ENCODE measurements at places on chromosomes 7 and 10. TPM values are rescaled to one million over a fixed set of nuclear protein-coding genes. Genes with fewer than 3 reads are reported as not detected.

GRCh38 chr7:55192723-55193122 lies 172.4 kb upstream of the LANCL2 start:
- no peaks in the 10 kb centered on the region for H3K4me1 ChIP-seq
- H3K27me3 ChIP-seq, result peaks cover 3% of the 10 kb centered on the region
- no peaks in the 10 kb centered on the region for H3K36me3 ChIP-seq
- H3K4me3 ChIP-seq, result no peak overlapping the region

The ZC3HAV1L gene
- 1.6 TPM for total RNA-seq

GRCh38 chr10:93471110-93471651 lies 11.0 kb downstream of the MYOF start:
- H3K4me3 ChIP-seq, result no peak overlapping the region
- H3K27ac ChIP-seq, result no peak overlapping the region
- H3K36me3 ChIP-seq, result no peaks in the 10 kb centered on the region
- no peaks in the 10 kb centered on the region for H3K4me1 ChIP-seq
- H3K27me3 ChIP-seq, result no peaks in the 10 kb centered on the region

GRCh38 chr7:16001477-16001876 lies 315.0 kb upstream of the MEOX2 start:
- no peaks in the 10 kb centered on the region for H3K27me3 ChIP-seq
- H3K4me3 ChIP-seq, result no peak overlapping the region

GRCh38 chr7:156473476-156474240 lies 166.9 kb upstream of the RNF32 start:
- H3K4me3 ChIP-seq, result no peak overlapping the region
- peaks cover 11% of the 10 kb centered on the region for H3K27me3 ChIP-seq
- H3K4me1 ChIP-seq, result no peaks in the 10 kb centered on the region
- no peaks in the 10 kb centered on the region for H3K36me3 ChIP-seq
- no peak for DNase-seq

DNA sequence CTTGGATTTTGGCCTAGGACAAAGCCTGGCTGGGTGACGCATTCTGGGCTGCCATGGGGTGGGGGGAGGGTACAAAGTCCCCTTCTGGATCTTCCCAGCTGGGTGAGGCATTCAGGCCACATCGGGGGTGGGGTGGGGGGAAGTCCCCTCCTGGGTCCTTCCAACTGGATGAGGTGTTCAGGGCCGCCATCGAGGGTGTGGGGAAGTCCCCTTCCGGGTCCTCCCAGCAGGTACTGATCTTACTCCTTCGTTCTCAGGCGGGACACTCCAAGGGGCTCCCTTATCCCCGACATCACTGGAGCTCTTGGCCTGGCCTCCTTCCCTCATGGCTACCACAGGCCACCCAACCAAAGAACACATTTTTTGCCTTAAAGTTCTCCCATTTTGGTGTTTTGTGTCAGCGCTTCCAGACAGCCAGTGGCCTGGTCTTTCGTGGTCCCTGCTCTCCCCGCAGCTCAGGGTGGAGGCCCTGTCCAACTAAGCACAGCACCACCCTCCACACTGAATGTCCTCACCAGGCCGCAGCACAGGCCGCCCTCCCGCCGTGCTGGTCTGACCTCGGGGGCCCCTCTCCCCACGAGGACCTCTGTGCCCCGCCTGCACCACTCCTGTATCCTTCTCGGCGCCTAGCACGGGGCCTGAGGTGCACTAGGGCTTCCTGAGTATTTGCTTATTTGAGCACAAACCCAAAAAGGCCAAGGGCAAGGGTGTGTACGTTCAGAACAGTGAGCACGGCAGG lies 38.5 kb downstream of the EN2 start:
- H3K27ac ChIP-seq, result no peak overlapping the region
- no peaks in the 10 kb centered on the region for H3K36me3 ChIP-seq
- no peak for DNase-seq

GRCh38 chr7:157457355-157458253 lies 120.8 kb downstream of the DNAJB6 start:
- H3K27me3 ChIP-seq, result peaks cover 14% of the 10 kb centered on the region
- no peaks in the 10 kb centered on the region for H3K4me1 ChIP-seq
- no peak overlapping the region for H3K27ac ChIP-seq
- no peak overlapping the region for H3K4me3 ChIP-seq
- H3K36me3 ChIP-seq, result no peaks in the 10 kb centered on the region
- DNase-seq, result no peak

The CYP2W1 gene
- not detected for total RNA-seq

DNA sequence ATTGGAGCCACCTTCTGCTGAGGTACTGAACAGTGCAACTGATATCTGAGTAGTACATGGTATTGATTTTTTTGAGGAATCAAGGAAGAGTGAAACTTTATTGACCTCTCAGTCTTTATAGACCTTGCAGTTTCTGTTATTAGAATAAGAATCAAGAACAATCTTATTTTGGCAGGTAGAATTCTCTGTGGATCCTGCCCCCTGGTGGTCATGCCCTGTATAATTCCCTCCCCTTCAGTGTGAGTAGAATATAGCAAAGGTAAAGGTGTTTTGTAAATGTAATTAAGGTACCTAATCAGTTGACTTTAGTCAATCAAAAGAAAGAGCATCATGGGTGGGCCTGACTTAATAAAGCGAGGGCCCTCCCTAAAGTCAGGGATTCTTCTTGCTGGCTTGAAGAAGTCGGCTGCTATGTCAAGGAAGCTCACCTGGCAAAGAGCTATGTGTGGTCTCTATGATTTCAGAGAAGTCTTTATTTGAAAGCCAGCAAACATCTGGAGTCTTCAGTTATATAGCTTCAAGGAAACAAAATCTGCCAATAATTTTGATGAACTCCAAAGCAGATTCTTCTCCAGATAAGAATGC lies 142.8 kb downstream of the LSM5 start:
- no peaks in the 10 kb centered on the region for H3K27me3 ChIP-seq
- H3K27ac ChIP-seq, result no peak overlapping the region
- H3K4me1 ChIP-seq, result no peaks in the 10 kb centered on the region
- H3K36me3 ChIP-seq, result no peaks in the 10 kb centered on the region
- DNase-seq, result no peak
- no peak overlapping the region for H3K4me3 ChIP-seq

GRCh38 chr7:85405016-85405902 lies 218.4 kb upstream of the SEMA3D start:
- no peak overlapping the region for H3K27ac ChIP-seq
- no peak for DNase-seq
- H3K4me3 ChIP-seq, result no peak overlapping the region
- no peaks in the 10 kb centered on the region for H3K4me1 ChIP-seq
- no peaks in the 10 kb centered on the region for H3K27me3 ChIP-seq

All from activated B cell treated with CpG ODN at 0.5 μM for 24 hours (primary cell).